ENCODE measurements at places on chromosomes 16 and 17.

DNA sequence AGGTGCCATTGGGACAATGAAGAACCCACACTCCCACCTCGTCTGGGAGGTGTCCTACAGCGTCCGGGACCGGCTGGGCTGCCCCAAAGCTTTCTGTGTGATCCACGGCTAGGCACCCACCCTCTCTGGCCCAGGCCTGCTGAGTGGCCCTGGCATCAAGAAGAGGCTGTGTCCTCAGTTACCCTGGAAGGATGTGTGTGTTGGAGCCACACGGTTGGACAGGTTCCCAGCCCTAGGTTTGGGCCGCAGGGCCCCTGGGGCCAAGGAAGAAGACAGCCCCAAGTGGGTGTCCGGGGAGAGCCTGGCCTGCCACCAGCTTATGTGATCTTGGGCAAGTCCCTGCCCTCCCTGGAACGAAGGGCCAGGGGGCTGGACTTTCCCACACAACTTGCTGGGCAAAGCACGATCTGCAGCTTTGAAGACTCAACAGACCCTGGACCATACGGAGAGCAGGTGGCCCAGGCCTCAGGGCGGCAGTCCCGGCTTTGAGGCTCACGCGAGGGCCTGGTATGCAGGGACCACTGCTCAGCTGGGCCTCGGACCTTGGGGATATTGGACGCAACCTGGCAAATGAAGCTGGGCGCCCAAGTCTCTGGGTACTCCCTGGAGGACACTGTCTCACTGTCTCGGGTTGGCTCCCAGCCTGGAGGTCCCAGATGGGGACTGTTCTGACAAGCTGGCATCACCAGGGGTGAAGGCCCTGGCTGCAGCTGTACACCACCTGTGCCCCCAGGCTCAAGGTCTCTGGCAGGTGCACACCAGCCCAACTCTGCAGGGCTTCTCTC lies 17.5 kb downstream of the MYBBP1A start:
- DNase-seq: no peak

GRCh38 chr17:17880577-17881196 lies 43.9 kb upstream of the SREBF1 start:
- no peak for DNase-seq

DNA sequence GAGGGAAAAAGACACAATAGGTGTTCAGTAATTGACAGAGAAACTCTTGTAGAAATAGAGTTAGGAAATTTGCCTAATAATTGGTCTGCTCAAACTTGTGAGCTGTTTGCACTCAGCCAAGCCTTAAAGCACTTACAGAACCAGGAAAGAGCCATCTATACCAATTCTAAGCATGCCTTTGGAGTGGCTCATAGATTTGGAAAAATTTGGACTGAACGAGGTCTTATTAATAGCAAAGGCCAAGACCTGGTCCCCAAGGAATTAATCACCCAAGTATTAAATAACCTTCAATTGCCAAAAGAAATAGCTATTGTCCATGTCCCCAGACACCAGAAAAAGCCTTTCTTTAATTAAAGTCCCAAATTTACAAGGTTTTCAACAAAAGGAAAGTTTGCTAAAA lies 90.3 kb downstream of the EMP2 start:
- no peak for DNase-seq

DNA sequence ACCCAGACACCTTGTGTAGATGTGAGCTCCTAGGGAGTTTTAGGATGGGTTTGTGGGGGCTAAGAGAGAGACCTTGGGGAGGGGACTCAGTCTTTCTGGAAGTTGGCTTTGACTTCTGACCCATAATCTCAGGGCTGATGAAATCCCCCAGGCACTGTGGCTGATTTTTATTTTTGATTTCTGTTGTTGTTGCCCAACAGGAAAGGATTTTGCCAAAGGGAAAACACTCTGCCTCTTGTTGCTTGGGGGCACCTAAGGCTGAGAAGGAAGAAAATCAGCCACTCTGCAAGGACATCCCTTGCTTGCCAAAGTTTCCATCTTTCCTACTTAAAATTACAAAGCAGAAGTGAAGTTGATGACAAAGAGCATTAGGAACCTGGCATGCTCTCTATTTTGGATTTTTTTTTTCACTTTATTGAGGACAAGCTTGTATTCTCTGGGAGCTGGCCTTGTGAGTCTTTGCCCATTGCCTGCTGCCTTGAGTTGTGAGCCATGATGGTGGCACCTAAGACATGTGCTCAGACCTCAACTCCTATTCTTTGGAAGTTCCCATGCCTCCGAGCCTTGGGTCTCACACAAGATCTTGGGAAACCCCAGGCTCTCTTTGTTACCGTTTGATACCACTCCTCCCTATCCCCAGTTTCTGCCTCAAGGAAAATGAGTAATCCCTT lies 3.2 kb upstream of the C1QTNF1 start:
- no peak for DNase-seq

GRCh38 chr16:83581082-83581481 lies 226.7 kb upstream of the HSBP1 start:
- no peak for DNase-seq

- no peak for DNase-seq
These were observed 20.6 kb upstream of the SNTB2 start for GRCh38 chr16:69166221-69166833.

- DNase-seq: no peak
These were observed 19.6 kb downstream of the MPP3 start for GRCh38 chr17:43813386-43813785.

DNA sequence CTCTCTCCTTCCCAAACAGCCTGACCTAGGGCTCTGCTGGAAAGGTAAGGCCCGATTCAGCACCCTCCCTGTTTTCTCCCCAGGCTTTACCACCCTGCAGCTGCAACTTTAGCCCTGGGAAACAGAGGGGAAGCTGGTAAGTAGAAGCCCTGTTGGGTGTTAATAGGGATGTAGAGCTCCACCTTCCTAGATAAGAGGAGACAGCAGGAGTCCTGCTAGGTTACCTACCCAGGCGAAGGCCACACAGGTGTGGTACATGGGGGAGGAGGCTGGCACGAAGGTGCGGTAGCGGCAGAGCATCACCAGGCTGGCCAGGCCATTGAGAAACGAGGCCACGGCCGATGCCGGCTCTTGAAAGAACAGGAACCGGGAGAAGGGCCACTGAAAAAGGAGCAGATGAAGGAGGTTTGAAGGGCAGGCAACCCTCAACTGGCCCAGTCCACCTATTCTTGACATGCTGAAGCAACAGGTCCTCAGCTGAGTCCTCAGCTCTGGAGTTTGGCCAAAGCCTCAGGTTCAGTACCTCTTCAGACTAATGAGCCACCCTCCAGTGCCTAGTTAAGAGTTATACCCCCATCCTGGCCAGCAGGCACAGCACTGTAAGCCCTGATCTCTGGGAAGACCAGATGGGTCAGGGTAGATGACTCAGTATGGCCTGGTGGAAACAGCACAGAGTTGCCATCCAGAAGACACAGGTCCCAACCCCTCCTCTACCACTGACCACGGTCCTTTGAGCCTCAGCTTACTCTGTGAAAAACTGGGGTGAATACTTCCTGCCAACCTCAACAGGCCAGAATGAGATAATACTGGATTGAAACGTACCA lies 3.3 kb downstream of the PGAP3 start:
- no peak for DNase-seq

DNA sequence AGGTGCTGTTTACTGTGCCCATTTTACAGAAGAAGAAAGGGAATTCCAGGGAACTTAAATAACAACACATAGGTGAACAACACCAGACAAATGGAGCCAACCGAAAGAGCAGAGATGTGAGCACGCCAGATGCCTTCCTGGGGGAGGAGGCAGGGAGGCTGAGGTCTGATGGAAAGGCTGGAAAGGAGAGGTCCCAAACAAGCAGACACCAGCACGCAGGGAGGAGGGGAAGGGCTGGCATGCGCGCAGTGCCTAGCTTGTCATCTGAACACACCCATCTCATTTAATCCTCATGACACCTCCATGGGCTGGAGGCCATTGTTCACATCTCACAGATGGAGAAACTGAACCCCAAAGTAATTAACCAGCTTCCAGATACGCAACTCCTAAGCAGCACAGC lies 20.9 kb upstream of the CACNG5 start:
- DNase-seq: no peak

GRCh38 chr16:23712976-23713375 lies at the start of gene ERN2:
ERN2 (minus strand) TSS chr16:23713222; CDS start chr16:23713187, 35 bp downstream.
- DNase-seq: no peak

GRCh38 chr17:34397265-34397664 lies 34.2 kb upstream of the CCL1 start:
- no peak for DNase-seq

GRCh38 chr16:83792391-83792790 lies 15.4 kb upstream of the HSBP1 start:
- DNase-seq: no peak

- DNase-seq: no peak
These were observed 34.1 kb downstream of the TK2 start for GRCh38 chr16:66515596-66516508.

GRCh38 chr17:77116371-77116860 lies 24.4 kb upstream of the SEC14L1 start:
- no peak for DNase-seq

DNA sequence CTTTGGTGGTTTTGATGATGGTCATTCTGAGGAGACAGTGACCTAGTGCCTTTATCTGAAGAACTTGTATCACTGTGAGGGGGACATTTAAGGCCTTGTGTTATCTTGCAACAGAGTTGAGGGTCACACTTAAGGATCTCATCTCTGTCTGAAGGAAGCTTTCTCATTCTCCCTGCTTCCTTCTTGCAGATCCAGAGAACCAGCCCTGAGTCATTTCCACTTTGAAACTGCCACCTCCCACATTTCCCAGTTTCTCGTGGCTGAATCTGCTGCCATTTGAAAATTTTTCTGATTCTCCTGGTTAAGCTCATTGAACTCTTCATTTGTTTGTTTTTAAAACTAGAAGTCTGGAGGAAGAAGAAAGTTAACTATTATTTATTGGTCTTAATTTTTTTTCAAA lies 190.2 kb upstream of the CDH11 start:
- no peak for DNase-seq
